ENCODE measurements at places on chromosomes 7 and 10.
A peak's percentile ranks its signal among the peaks of the same experiment; 100 is the strongest.

DNA sequence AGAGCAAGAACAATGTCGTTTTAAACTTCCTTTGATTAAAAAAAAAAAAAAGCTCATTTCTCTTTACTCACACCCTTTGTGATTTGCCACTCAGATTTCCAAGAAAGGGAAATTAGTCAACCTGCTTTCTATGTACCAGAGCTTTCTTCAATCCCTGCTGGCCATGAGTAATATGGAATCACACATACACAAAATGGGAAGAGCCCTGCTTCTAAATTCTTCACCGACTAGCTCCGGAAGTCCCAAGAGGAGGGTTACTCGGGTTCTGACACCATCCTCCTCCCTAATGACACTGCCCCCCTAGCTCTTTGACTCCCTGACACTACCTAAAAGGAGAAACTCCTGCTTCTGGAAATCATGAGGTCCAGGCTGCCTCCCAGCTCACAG lies 81.8 kb upstream of the SFMBT2 start:
- no peak for DNase-seq

DNA sequence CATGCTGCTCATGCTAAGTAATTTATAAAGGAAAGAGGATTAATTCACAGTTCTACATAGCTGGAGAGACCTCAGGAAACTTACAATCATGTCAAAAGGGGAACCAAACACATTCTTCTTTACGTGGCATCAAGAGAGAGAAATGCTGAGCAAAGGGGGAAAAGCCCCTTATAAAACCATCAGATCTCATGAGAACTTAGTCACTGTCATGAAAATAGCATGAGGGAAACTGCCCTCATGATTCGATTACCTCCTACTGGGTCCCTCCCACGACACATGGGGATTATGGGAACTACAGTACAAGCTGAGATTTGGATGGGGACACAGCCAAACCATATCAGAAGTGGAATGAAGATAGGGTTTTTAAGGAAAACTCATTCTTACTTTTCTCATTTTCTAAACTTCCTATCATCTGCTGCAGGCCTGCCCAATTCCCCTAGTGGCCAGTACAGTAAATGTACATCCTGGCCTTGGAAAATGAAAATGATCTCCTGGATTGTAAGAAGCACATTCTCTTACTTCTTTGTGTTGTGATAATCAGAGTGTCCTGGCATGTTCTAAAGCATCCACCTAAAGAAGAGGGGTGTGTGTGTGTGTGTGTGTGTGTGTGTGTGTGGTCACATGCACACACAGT lies 421.5 kb downstream of the LRMDA start:
- no peak for DNase-seq

DNA sequence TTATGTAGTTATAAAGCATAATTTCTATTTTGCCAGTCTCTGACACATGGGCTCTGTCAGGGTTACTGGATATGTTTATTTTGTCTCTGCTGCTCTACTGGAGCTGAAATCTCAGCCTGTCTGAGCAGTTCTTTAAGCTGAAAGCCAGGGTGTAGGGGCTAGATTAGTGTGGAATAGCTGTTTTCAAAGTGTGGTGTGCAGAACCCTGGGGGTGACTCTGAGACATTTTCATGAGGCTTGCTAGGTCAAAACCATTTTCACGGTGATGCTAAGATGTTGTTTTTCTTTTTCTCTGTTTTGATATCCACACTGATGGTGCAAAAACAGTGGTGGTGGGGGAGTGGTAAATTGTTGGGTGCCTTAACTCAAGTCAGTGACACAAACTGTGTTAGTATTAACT lies 45.5 kb downstream of the CREM start:
- no peak for DNase-seq

- DNase-seq = no peak
These were observed 32.1 kb downstream of the RBAK start for GRCh38 chr7:5077740-5078139.

DNA sequence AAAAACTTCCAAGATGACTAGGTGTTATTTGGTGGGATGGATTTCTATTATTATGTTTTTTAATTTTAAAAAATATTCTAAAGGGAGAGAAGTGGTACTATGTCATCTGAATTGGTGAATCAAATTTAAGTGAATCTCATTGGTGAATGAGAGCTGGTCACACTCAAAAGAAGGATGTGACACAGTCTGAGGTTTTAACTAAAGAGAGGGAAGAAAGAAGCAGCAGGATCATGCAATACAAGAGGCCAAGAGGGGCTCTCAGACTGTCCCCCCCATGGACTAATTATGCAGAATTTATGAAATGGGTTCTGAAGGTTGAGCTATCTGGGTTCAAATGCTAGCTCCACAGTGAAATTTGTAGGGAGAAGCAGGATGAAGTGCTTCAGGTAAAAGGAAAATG lies 16.2 kb downstream of the MACC1 start:
- no peak for DNase-seq

- DNase-seq = no peak
These were observed 260.6 kb downstream of the KCNMA1 start for GRCh38 chr10:77377034-77377433.

DNA sequence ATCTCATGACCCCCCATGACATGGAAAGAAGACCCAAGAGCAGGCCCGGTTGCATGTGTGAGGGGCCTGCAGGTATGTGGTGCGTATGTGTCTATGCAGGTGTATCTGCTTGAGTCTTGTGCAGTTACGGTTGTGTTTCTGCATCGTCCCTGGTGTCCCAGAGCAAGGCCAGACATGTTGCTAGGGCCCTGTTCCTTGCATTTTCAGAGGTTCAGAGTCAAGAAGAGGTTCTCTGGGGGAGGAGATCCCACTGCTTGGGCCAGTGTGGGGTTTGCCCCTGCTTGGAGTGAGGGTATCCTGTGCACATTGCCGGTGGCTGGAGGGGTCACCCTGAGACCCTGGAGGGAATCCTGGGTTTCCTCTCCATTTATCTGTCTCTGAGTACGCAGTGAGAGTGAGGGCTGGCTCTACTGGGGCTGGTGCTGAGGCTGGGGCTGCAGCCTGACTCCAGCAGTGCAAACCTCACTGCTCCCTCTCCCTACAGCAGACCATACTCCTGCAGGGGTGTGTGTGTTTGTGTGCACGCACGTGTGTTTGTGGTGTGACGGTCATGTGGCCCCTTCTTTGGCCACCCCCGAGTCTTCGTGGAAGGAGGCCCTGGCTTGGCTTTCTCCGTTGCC lies 4.1 kb downstream of the TRIM8 start:
- DNase-seq = no peak

GRCh38 chr10:60114765-60115586 lies 208.6 kb upstream of the CCDC6 start:
- no peak for DNase-seq

GRCh38 chr7:81273601-81274397 lies 354.9 kb upstream of the SEMA3C start:
- DNase-seq = no peak

GRCh38 chr7:142478479-142479220 lies 220.8 kb upstream of the PRSS58 start:
- DNase-seq = no peak

GRCh38 chr10:101839416-101840063 lies 4.1 kb downstream of the KCNIP2 start:
- DNase-seq = no peak

DNA sequence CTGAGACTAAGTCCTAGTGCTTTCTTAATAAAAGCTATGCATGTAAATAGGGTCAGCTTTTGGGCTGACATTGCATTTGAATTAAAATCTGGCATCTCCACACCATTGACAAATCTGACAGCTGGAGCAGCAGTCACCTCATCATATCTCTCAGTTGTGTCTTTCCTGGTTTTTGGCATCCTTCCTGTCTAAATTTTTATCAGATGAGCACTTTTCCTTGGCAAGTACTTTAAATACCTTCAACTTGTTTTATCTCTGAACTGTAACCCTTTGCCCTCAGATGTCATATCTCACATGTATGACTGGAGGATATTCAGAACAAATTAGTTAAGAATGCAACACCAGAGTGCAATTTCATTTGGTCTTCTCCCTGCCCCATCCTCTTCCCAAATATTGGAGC lies 1066.2 kb downstream of the LRMDA start:
- no peak for DNase-seq

DNA sequence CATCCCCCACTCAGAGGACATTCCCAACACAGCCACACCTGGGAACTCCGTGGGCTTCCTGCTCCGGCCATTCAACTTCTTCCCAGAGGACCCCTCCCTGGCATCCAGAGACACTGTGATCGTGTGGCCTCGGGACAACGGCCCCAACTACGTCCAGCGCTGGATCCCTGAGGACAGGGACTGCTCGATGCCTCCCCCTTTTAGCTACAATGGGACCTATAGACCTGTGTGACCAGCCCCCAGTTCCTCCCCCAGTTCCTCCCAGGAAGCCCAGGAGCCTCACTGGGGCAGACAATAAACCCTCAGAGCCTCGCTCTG lies 8.6 kb downstream of the AOC1 start:
- DNase-seq = no peak

DNA sequence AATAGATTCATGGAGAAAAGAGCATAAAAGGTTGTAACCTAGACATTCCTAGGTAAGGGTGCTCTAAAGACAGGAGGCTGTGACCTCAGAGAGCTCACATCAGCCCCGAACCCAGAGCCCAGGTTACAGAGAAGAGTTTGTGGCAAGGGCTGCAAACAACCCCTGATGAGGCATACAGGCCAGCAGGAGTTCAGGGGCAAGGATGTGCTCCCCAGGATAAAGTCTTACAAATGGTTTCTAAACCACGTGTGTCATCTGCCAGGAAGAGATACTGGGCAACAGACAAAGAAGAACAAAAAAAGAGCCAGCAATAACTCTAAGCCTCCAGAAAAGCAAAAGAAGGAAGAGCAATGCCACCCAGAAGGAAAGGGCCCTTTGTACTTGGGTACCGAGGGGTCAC lies 27.7 kb downstream of the NCAPG2 start:
- no peak for DNase-seq

GRCh38 chr7:139362981-139363380 lies 3.3 kb downstream of the LUC7L2 start:
- DNase-seq = no peak

GRCh38 chr10:33484787-33485186 lies 150.3 kb upstream of the NRP1 start:
- DNase-seq = no peak

GRCh38 chr7:27143023-27143949 lies at the start of gene HOXA5:
HOXA5 (minus strand) TSS chr7:27143681; CDS start chr7:27143607, 74 bp downstream.
- peak; percentile 83 for DNase-seq

DNA sequence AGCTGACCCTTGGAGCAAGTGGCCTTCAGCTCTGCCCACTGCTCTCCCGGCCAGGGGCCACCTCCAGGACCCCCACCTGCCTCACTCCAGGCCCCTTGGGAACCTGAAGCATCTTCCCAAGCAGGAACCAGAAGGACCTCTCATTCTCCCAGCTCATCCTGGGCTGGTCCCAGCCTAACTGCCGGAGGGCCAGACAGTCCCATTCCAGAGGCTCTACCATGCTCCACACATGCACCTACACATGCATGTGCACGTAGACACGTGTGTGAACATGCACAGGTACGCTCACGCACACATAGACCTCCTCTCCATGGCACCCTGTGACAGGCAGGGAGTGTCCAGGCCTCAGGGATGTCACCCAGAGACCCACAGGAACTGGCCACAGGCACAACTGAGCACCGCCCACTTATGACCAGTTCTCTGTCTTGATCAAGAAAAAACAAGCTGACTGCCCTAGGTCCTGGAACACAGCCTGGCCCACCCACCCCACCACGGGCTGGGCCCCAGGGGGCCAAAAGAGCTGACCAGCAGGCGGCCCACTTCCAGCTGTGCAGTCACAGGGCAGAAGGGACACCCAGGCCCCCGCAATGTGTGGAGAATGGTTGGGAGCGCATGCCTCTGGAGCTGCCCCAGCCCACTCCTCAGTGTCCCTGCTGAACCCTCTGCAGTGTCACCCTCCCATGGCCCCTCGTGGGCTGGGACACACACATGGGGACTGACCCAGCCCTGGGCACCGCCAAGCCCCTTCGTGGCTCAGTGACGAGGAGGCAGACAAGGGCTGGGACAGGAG lies 43.4 kb downstream of the CAMK2B start:
- peak; percentile 13 for DNase-seq

- peak; percentile 93 for DNase-seq
These were observed 26.4 kb downstream of the MYL10 start for GRCh38 chr7:101602484-101603241.

DNA sequence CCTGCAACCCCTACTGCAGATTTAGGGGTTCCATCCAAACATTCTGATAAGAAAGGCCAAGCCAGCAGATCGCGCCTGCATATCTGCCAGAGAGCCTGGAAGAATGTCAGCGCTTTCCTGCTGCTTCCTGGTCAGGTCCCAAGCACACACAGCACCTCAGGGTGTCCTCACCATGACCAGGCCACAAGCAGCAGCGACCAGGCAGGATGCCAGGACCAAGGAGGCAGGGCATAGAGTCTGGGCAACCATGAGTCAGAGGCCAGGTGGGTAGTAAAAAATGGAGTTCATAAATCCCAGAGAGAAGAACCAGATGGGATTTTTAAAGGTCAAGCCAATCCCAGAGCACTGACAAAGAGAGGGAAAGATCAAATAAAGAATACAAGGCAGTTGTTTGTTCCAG lies 5.5 kb upstream of the FAM131B start:
- no peak for DNase-seq

DNA sequence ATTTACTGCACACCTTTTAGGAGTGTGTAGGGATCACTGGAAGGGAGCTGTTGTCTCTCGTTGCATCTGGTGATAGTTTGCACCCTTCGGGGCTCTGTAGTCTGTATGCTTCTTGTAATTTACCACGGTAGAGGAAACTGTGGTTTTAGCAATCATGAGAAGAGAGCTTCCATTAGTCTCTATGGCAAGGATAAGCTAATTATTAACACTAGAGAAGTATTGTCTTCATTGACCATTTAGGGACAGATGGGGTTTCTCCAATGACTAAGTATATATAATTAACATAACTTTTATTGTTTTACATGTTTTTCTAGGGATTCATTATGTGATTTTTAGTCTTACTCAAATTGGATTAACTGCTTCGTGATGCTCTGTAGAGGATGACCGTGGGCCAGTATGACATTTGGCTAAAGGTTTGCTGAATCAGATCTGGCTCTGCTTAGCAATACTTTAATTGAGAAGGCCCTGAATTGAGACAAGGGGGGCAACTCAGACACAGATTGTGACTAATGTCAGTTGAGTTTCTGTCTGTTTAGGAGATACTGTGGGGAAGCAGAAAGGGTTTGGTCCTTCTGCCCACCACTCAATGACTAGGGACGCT lies 8.7 kb downstream of the SLC18A2 start:
- DNase-seq = no peak

DNA sequence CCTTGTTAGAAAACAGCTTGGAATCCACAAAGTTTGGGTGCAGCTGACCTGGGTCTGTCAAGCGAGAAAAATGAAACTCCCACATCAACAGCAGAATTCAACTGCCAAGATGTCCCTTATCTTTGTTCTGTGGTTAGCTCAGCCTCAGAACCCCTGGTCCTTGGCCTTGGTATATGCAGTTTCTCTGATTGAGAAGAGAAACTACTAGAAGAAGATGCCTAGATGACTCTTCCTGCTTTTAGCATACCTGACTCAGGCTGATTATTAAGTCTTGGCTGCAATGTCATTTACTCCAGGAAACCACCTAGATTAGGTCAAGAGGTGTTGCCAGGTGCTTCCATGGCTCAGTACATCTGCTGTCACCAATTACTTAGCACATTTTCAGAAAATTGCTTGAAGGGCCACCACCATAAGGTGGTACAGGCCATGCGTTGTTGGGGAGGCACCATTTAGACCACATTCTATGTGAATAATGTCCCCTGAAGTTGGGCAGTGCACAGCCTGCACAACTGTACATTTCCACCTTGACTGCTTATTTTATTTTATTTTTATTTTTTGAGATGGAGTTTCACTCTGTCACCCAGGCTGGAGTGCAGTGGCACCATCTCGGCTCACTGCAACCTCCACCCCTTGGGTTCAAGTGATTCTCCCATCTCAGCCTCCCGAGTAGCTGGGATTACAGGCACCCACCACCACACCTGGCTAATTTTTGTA lies 59.4 kb upstream of the ZNF438 start:
- DNase-seq = no peak

GRCh38 chr7:106480616-106481031 lies 180.3 kb downstream of the CCDC71L start:
- no peak for DNase-seq
